ENCODE measurements at places on chromosomes 12 and 14.

GRCh38 chr14:101057394-101057793 lies 153.9 kb upstream of the RTL1 start:
- no peak for DNase-seq

GRCh38 chr14:49867831-49868719 lies 15.5 kb upstream of the NEMF start:
- peak; percentile 94 for DNase-seq

- DNase-seq = no peak
Measured at GRCh38 chr14:75310295-75311111, 31.9 kb downstream of the FOS start.

GRCh38 chr12:66678338-66679275 lies at the start of gene GRIP1:
TSS of gene GRIP1 (minus strand) at chr12:66679076. CDS start at chr12:66678904, 172 bp downstream.
- no peak for DNase-seq

DNA sequence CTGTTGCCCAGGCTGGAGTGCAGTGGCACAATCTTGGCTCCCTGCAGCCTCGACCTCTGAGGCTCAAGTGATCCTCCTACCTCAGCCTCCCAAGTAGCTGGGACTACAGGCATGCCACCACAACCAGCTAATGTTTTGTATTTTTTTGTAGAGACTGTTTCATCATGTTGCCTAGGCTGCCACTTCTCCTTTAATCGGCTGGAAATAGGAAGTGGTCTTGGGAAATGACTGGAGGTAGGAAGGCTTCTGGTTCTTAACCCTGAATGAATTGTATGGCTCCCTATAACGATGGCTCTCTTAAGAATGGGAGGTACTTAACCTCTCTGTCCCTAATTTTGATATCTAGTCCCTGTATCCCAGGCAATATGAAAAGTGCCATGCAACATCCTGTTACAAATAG lies 113.9 kb upstream of the USP15 start:
- DNase-seq = no peak

DNA sequence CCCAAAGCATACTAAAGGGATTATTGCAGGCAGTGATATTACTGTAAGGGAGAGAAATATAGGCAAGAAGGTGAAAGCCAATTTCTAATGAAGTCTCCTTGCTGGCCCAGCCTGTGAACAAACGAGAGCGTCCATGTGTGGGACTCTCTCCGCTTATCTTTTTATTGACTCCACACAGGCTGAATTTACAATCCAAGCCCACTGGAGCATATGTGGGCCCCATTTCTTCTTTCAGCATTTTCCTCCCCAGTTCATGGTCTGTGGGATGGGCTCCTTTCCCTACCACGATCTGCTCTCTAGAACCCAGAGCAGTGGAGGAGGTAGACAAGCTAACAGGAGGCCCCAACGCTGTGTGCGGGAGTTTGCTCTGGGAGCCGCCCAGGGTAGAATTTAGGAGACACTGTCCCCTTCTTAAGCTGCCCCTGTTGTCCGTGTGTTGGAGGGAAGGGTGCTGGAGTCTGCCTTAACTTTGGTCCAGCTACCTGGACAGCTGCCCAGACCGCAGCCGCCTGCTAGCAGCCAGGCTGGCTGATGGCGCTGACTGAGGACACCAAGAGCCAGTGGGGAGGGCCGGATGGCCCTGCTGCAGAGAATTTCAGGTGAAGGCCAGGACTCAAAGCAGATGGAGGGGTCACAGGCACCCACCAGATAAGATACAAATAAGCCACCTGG lies 3.2 kb upstream of the HOXC11 start:
- no peak for DNase-seq

DNA sequence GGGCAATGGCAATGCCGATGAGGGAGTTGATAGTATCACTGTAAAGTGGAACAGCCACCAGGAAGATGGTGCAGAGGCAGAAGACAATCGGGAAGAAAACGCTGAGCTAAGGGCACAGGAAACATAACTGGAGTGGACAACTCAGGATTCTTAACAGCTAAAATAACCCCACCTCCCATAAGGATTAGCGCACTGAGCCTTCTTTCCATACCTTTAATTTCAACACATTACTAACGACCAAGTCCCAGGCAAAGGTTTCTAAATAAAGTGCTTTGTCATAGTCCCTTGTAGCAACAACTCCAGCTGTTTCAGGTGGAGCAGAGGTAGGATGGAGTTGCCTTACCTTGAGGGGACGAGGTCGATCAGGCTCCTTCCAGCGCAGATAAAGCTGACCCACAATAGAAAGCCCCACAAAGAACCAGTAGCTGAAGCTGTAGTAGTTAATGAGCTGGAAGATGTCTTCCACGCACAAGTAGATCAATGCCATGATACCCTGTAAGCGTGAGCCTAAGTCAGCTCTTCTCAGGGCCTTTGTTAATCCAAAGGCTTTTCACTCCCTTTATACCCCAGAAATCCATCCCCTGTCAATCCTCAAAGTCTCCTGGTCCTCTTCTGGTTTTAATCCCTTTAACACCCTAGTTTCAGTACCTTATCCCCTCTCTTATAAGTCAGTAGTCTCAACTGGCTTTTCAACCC lies 7.7 kb downstream of the OXA1L start:
- no peak for DNase-seq

- peak; percentile 73 for DNase-seq
Measured at GRCh38 chr12:111429828-111430432, 24.2 kb downstream of the SH2B3 start.

DNA sequence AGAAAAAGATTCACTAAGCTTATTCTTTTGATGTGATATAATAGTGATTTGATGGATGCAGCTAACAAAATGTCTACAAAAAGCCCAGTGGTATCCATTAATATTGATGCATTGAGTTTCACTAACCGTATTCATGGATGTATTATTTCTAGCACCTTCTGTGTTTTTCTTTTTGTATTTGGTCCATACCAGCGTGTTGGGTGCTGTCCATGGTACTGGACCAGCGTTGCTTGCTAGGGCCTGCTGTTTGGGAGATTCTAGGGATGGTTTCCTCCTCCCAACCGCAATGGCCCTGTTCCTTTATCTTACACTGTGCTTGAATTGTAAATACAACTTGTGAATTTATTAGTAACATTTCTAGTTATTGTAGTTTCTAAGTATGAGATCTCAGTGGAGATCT lies 31.7 kb downstream of the ANO4 start:
- DNase-seq = no peak
